CD4-positive, alpha-beta T cell treated with Interleukin-6 for 4 hours (primary cell): ENCODE measurements at places on chromosomes 5 and 9.

DNA sequence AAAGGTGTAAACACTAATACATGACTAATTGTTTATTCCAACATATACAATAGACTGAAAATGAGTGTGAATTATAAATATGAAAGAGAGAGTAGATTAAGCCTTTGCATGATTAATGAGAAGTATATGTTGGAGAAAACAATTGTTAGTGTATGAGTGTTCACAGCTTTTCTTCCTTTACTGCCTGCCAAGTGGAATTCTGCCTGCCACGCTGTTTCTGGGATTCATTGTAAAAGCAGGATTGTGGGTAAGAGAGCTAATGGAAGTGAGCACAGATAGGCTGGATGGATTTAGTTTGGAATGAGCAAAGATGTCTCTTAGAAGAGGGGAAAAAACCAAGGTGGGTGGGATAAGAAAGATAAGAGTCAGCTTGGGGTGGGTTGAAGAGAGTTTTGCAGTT lies 129.6 kb upstream of the NMUR2 start:
- no peak for DNase-seq

DNA sequence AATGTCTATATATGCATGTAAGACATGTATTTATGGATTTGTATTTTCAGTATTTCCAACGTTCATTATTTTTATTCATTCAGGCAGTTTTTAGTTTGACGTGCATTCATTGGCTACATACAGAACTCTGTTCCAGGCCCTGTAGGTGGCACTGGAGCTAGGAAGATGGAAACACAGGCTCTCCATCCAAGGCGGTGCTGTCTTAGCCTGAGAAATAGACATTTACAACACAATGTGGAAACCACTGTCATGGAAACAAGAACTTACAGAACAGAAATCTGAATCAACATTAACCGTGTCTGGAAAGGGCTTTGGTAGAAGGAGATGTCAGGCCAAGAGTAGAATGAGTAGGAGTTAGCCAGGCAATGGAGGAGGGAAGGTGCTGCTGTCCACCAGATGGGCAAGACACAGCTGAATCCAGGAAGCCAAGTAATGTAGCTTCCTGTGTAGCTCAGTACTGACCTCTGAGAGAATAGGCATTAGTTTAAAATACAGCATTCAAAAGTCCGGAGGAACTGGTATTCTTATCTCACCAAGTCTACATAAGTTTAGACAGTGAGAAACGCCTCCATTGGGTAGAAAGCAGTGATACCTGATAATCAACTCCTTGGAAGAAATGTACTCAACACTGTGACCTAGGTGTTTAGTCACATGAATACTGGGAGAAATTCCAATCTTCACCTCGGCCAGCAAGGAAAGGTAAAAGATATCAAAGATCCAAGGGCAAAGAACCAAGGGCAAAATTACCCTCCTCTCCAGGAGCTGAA lies 388.6 kb upstream of the CDH6 start:
- DNase-seq, result no peak

DNA sequence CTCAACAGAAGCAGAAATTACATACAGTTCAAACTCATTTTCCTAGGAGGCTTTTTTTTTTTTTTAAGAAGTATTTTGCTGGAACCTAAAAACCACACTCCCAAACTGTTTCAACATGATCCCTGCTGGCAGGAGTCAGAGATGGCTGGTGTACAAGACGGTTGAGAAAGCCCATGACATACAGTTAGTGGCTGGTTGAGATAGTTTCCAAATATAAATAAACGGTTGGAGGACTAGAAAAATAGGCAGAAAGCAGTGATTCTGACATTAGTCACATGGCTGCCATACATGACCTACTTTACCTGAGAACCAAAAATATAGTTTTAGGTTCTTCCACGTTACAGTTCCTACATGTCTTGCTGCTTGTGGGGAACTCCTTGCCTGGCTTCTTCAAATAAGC lies 31.7 kb upstream of the BASP1 start:
- DNase-seq, result no peak

GRCh38 chr5:72314571-72315172 lies 5.4 kb downstream of the MRPS27 start:
- DNase-seq, result no peak

GRCh38 chr9:112774006-112774996 lies 23.7 kb downstream of the SNX30 start:
- DNase-seq, result no peak

GRCh38 chr5:14039576-14039975 lies 95.1 kb upstream of the DNAH5 start:
- DNase-seq, result no peak

GRCh38 chr9:121242219-121242958 lies 25.6 kb upstream of the GSN start:
- no peak for DNase-seq

DNA sequence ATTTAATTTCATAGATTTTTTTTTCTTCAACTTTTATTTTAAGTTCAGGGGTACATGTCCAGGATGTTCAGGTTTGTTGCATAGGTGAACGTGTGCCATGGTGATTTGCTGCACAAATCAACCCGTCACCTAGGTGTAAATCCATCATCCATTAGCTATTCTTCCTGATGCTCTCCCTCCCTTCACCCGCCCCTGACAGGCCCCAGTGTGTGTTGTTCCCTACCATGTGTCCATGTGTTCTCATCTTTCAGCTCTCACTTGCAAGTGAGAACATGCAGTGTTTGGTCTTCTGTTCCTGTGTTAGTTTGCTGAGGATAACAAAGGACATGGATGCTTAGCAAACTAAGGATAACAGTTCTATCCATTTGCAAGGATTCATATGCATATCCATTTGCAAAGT lies 209.1 kb upstream of the ADCY2 start:
- no peak for DNase-seq

DNA sequence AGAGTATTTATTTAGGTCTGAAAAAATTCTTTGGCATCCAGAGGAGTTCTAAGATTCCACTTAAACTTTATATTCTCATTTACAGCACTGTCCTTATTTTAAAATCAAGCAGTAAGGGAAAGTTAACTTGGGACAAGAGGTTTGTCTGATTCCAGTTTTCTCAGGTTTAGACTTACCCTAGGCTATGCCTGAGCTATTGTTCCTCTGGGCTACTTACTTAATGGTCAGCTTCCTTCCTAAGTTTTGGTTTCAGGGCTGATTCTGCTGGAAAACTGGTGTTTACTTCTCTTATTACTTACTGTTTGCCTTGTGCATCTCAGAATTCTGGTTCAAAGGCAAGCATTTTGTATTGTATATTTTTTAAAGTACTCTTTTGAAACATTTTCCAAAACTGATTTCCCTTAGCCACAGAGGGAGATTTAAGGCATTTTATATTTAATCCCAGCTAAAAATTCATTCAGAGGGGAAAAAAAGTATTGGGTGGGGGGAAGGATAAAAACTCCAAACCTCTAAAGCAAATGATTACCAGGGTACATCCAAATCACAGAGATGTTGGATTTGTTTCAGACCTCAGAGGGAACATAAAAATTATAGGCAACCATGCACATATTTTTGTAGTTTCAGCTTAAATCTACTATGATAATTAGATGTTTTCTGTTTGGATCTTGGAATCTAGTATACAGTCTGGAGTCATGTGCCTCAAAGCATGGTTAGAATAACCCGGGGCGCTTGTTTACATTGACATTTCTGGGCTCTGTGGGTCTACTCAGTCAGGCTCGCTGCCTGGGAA lies 290.0 kb downstream of the ARHGAP26 start:
- DNase-seq, result no peak

GRCh38 chr9:35553670-35554543 lies 51.2 kb upstream of the TESK1 start:
- peak; percentile 37 for DNase-seq

DNA sequence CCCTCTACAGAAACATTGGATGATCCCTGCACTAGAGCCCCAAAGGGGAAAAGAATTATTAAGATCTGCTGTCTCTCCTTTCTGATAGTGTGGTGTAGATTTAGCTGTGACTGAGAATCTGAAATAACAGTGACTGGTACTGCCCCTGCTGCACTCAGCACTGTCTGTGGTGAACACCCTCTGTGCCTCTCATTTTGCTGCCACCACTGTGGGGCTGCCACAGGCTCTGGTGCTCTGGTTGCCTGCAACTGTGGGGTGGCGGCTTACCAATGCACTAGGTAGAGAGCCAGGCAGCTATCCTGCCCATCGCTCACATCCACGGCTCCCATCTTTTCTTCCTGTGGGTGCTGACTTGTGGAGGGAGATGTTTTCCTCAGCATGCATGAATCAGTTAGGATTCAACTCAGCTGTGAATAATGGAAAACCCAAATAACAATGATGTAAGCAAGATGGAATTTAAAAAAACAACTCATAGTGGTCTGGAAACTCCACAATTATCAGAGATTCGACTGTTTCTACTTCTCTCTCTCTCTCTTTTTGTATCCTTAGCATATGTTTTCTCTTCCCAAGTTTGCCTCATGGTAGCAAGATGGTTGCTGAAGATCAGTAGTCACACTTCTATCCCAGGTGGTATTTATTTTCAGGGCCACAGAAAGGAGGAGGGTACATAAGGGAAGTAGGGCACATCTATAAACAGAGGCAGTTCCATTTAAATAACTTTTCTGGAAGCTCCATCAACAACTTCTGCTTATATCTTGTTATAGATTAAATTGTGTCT lies 99.8 kb upstream of the DAP start:
- no peak for DNase-seq

- peak; percentile 8 for DNase-seq
Observed at GRCh38 chr9:87336914-87337333, 160.7 kb upstream of the DAPK1 start.

- DNase-seq, result peak; percentile 43
Observed at GRCh38 chr9:113349445-113350094, at the start of gene BSPRY. Gene BSPRY (plus strand): TSS chr9:113349541. CDS start chr9:113349580, 39 bp downstream.

DNA sequence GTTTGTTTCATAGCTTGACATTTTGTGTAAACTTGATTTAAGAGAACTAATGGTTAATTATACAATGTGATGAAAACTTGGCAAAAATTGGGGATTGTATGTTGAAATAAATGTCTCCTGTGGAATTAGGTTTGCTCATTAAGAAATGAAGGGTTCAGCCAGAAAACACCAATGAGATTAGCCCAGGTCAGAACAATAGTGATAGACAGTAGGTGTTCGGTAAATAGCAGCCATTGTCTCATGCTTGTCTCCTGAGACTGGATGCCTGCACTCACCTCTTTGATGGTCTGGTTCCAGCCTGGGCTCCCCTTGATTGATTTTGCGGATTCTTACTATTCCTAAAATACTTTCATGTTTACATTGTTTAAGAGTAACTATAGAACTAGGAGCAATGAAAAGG lies 135.5 kb downstream of the FBN2 start:
- DNase-seq, result no peak

- DNase-seq, result no peak
Observed at GRCh38 chr9:121226175-121226574, 24.5 kb upstream of the RAB14 start.

- DNase-seq, result no peak
Observed at GRCh38 chr9:33042473-33042872, 17.4 kb downstream of the DNAJA1 start.

GRCh38 chr9:120876842-120877240 lies at the start of gene PHF19:
Gene PHF19 (minus strand): TSS chr9:120877188. CDS start chr9:120874741, 2,447 bp downstream.
- DNase-seq, result peak; percentile 62

GRCh38 chr5:62650197-62650596 lies 71.6 kb downstream of the LRRC70 start:
- DNase-seq, result no peak

GRCh38 chr9:87040410-87041009 lies 93.2 kb upstream of the GAS1 start:
- DNase-seq, result no peak

GRCh38 chr9:120898396-120898795 lies 21.4 kb upstream of the PHF19 start:
- DNase-seq, result no peak

- DNase-seq, result no peak
Observed at GRCh38 chr5:105034401-105034763, 1471.8 kb upstream of the NUDT12 start.

DNA sequence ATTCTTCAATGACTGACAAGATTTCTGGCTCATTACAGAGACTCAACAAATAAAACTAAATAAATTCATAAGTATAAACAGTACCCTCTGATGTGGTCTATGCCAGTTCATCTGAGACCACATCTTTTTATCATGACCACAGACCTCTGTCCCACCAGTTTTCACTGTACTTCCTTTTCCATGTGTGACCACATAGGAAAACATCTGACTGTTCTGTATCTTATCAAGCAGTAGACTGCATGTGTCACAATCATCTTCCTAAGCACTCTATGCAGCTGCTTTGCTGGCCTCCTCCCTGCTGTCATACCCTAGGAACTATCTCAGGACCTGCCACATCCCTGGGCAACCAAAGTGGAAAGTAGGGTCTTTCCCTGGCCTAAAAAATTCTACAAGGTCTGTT lies 205.0 kb upstream of the ZNF462 start:
- no peak for DNase-seq

GRCh38 chr9:33687779-33688178 lies 107.6 kb upstream of the PRSS3 start:
- no peak for DNase-seq
